Naive thymus-derived CD8-positive, alpha-beta T cell (primary cell): ENCODE measurements at places on chromosomes 7 and 10.

DNA sequence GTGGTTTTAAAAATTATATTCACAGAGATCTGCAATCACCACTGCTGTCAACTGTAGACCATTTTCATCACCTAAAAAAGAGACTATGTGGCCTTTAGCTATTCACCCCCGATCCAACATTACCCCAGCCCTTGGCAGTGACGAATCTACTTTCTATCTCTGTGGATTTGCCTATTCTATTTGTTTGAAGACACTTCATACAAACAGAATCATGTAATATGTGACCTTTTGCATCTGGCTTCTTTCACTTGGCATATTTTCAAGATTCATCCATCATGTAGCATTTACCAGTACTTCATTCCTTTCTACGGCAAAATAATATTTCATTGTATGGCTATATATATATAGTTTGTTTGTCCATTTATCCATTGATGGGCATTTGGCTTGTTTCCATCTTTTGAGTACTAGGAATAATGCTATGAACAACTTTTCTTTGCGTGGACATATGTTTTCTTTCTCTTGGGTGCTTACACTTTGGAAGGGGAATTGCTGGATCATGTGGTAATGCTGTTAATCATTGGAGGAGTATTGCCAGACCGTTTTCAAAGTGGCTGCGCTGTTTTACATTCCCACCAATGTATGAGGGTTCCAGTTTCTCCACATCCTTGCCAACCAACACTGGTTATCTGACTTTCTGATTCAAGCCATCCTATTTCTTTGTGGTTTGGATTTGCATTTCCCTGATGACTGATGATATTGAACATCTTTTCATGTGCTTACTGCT, 22.3 kb downstream of the ADAMTS14 start:
- DNase-seq = no peak

GRCh38 chr7:18020138-18020715, 7.4 kb downstream of the PRPS1L1 start:
- DNase-seq = no peak

- no peak for DNase-seq
These were observed 143.9 kb upstream of the LSM8 start for GRCh38 chr7:118039963-118040489.

- no peak for DNase-seq
These were observed 7.5 kb downstream of the AGK start for GRCh38 chr7:141558544-141559183.

GRCh38 chr10:130545122-130545521, 408.9 kb downstream of the GLRX3 start:
- no peak for DNase-seq
